Ascending aorta (tissue), 2 donors: ENCODE measurements at places on chromosomes 16 and 17. TPM values are rescaled to one million over a fixed set of nuclear protein-coding genes. Genes with fewer than 3 reads are reported as not detected.

GRCh38 chr16:7182510-7183109, 150.0 kb upstream of the RBFOX1 start:
- DNase-seq: no peak
- no peaks in the 10 kb centered on the region for H3K36me3 ChIP-seq
- no peaks in the 10 kb centered on the region for H3K27me3 ChIP-seq
- no peak overlapping the region for H3K4me3 ChIP-seq
- no peak overlapping the region for H3K27ac ChIP-seq
- no peaks in the 10 kb centered on the region for H3K4me1 ChIP-seq

GRCh38 chr17:4276514-4276913, 12.7 kb upstream of the ANKFY1 start:
- H3K4me3 ChIP-seq: no peak overlapping the region
- no peak for DNase-seq
- H3K27ac ChIP-seq: no peak overlapping the region

- no peaks in the 10 kb centered on the region for H3K27me3 ChIP-seq
- H3K27ac ChIP-seq: no peak overlapping the region
- H3K36me3 ChIP-seq: peaks cover 6% of the 10 kb centered on the region
- no peak overlapping the region for H3K4me3 ChIP-seq
- H3K4me1 ChIP-seq: no peaks in the 10 kb centered on the region
Observed at GRCh38 chr17:63423963-63424362, 22.1 kb downstream of the CYB561 start.

- H3K36me3 ChIP-seq: no peaks in the 10 kb centered on the region
- H3K4me1 ChIP-seq: no peaks in the 10 kb centered on the region
- DNase-seq: no peak
- no peak overlapping the region for H3K27ac ChIP-seq
- H3K4me3 ChIP-seq: no peak overlapping the region
Observed at GRCh38 chr17:58679263-58680037, 12.4 kb downstream of the TEX14 start.

DNA sequence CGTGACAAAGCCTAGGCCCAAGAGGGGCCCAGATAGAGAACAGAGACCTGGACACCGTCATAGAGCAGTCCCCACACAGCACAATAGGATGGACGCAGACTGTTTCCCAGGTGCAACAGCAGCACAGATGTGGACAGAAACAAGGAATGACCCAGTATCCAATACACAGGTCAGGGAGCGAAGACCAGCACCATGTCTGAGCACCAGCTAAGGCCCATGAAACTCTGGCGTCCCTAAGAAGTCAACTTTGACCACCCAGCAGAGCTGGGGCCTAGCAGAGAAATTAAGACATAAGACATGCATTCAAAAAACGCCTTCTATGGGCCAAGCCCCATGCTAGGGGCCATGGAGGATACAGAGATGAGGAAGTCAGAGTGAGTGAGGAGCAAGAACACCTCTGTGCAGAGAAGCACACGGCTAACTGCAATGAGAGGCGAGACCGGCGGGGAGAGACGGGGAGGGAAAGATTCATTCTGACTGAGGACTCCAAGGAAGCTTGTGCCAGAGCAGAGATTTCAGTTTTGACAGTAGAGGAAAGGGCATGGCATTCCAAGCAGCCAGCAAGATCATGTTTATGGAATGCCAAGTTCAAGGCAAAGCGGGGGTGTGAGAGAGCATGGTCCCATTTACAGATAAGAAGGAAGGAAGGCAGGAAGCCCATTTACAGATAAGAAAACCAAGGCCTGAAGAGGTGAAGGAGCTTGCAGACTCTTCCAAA, 50.8 kb downstream of the PITPNM3 start:
- H3K27me3 ChIP-seq: no peaks in the 10 kb centered on the region
- DNase-seq: no peak
- no peak overlapping the region for H3K4me3 ChIP-seq

- no peak overlapping the region for H3K4me3 ChIP-seq
- H3K4me1 ChIP-seq: peaks cover 5% of the 10 kb centered on the region
- H3K27ac ChIP-seq: no peak overlapping the region
Observed at GRCh38 chr17:81234940-81235821, 3.7 kb downstream of the TEPSIN start.

- peaks cover 12% of the 10 kb centered on the region for H3K4me1 ChIP-seq
- no peaks in the 10 kb centered on the region for H3K36me3 ChIP-seq
- DNase-seq: no peak
- peak overlapping the region; percentile 65 for H3K27ac ChIP-seq
- H3K27me3 ChIP-seq: no peaks in the 10 kb centered on the region
Observed at GRCh38 chr17:27495460-27495859, 39.2 kb downstream of the KSR1 start.

GRCh38 chr17:49971848-49972485, 3.0 kb downstream of the DLX4 start:
- H3K4me1 ChIP-seq: peaks cover 8% of the 10 kb centered on the region
- H3K36me3 ChIP-seq: no peaks in the 10 kb centered on the region
- H3K27me3 ChIP-seq: peaks cover 30% of the 10 kb centered on the region

The ZSCAN10 gene
- not detected for total RNA-seq

- H3K27me3 ChIP-seq: no peaks in the 10 kb centered on the region
- H3K27ac ChIP-seq: no peak overlapping the region
- no peak for DNase-seq
- H3K36me3 ChIP-seq: peaks cover 4% of the 10 kb centered on the region
- H3K4me1 ChIP-seq: no peaks in the 10 kb centered on the region
Observed at GRCh38 chr16:4261557-4262172, 11.2 kb downstream of the TFAP4 start.

The CDRT15 gene
- not detected for total RNA-seq

The KRT39 gene
- not detected for total RNA-seq

The ASIC2 gene
- not detected for total RNA-seq

The KLHL10 gene
- total RNA-seq: not detected

- DNase-seq: no peak
- no peaks in the 10 kb centered on the region for H3K4me1 ChIP-seq
- peaks cover 6% of the 10 kb centered on the region for H3K36me3 ChIP-seq
- no peak overlapping the region for H3K27ac ChIP-seq
Observed at GRCh38 chr17:31136319-31136718, 41.5 kb downstream of the NF1 start.

DNA sequence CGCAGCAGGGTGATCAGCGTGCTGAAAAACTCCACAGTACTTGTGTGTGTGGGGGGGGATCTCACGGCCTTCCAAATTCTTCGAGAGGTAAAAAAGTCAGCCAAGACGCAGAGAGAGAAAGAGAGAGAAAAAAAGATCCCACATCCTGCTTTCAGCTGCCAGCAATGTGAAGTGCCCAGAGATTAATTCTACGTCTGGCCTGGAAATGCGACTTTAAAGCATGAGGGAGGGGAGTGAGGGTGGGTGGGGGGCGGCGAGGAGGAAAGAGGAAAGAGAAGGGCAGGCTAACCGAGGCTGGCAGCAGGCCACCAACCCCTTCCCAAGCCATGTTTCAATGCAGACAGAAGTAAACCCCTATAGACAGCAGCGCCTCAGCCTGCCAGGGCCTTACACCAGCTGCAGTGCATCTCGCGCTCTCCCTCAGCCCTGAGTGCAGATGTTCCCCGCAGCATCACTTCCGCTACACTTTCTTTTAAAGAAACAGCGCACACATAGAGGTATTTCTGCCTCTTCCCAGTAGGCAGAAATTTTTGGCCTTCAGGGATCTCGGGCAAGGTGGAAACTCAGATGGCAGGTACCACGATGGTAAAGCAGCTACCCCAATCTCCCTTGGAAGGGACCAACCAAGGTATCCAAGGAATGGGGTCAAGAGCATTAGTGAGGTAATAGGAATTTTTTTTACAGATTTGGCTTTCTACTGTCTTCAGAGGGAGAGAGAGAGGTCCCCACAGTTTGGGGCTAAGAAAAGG, 87.8 kb downstream of the SMG6 start:
- DNase-seq: no peak
- H3K4me1 ChIP-seq: peaks cover 18% of the 10 kb centered on the region
- H3K4me3 ChIP-seq: peak overlapping the region; percentile 51
- H3K27me3 ChIP-seq: no peaks in the 10 kb centered on the region

GRCh38 chr17:68443972-68444464, 13.3 kb downstream of the WIPI1 start:
- H3K27me3 ChIP-seq: no peaks in the 10 kb centered on the region
- H3K36me3 ChIP-seq: peaks cover 40% of the 10 kb centered on the region
- no peak overlapping the region for H3K27ac ChIP-seq

DNA sequence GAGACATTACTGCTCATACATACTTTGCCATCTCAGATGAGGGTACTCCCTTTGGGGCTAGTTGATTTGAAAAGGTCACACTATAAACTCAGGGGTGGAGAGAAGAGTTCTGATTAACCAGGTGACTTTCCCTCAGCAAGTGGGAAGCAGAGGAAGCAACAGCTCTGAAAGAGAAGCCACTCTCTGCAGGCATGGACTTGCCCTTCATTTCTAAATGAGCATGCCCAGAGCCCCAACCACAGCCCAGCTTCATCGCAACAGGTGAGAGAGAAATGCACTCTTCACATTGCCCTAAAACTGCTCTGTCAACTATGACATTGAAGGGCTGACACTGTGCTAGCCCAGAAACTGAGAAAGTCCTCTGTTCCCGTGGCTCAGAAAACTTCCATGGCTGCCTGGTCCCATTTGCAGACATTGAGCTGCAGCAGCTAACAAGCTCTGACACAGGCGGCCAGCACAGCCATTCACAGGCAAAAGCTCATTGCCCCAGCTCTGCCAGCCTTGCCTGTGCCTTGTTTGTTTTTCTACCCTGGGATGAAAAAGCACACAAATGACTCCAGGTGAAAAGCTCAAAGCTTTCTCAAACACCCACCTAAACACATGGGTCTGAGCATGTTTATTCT, 419.8 kb upstream of the DYNLRB2 start:
- no peak overlapping the region for H3K27ac ChIP-seq
- no peak for DNase-seq
- no peaks in the 10 kb centered on the region for H3K27me3 ChIP-seq
- H3K4me1 ChIP-seq: no peaks in the 10 kb centered on the region

DNA sequence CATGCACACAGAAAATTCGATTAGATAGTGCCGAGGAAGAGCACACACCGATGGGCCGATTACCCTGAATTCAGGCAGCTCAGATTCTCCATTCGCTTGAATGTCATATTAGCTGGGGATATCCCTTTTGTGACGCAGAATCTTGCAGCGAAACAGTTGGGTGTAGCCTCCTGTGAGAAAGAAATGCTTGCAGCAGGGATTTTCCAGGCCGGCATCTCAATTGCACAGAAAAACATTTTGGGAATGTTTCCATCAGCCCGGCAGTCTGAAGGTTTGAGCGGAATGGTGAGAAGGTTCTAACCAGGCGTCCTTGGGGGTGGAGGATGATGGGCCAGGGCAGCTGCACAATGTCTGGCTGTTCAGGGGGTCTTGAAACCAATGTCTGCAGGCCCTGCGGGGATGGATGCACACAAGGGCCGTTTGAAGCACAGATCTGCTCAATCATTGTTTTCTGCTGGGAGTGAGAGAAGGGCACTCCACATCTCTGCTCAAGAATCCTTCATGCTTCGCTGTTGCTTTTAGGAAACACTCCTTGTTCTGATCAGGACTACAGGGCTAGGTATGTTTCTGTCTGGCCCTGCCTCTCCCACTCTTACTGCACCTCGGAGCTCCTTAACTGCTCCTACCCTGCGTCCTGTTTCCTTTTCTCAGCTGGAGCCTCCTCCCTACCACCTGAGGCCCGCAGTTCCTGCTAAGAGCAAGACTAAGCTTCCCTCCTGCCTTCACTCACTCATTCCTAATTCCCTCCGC, 94.6 kb downstream of the CMIP start:
- no peak for DNase-seq
- H3K27ac ChIP-seq: no peak overlapping the region
- no peaks in the 10 kb centered on the region for H3K36me3 ChIP-seq
- no peaks in the 10 kb centered on the region for H3K27me3 ChIP-seq
- no peaks in the 10 kb centered on the region for H3K4me1 ChIP-seq

The IRX6 gene
- total RNA-seq: 1.5 TPM

GRCh38 chr17:42000413-42001133, 16.7 kb downstream of the DNAJC7 start:
- no peak overlapping the region for H3K27ac ChIP-seq
- H3K27me3 ChIP-seq: no peaks in the 10 kb centered on the region
- no peak overlapping the region for H3K4me3 ChIP-seq
- H3K36me3 ChIP-seq: peaks cover 67% of the 10 kb centered on the region
- H3K4me1 ChIP-seq: no peaks in the 10 kb centered on the region
